Lower lobe of right lung (tissue), 2 donors: ENCODE measurements at places on chromosomes 11 and 22. TPM values are rescaled to one million over a fixed set of nuclear protein-coding genes. Genes with fewer than 3 reads are reported as not detected.

DNA sequence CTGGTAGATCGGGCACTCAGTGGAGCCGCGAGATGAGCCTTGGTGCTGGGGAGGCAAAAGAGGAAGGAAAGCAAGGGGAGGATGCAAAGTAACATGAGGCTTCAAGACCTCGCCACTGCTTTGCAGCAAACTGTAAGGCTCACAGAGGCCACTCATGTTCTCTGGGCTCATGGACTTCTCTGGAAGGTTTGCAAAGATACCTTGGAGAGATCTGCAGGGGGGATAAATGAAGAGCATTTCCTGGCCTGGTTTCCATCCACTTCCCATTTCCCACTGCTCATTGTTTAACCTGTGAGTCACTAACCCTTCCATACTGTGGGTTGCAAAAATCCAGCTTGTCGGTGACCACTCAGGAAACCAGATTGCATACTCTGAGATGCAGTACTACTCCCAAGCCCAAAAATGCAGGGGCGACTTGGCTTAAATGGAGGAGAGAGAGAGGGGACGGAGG lies 38.5 kb downstream of the OSBP2 start:
- DNase-seq: no peak

DNA sequence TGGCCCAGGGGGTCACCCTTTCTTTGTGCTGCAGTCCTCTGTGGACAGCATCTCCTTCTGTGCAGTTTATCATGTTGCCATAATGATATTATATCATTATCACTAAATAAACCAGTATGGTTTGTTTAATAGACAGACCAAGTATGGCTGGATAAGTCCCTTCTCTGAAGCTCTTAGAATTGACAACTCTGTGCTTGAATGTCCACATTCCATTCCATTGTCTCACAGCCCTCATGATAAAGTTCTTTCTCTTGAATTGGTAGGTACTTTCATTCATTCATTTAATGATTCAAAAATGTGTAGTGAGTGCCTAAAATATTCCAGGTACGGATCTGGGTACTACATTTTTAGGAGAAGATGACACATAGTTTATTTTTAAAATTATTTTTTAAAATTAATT lies 7.8 kb downstream of the RPS6KA4 start:
- no peak for DNase-seq

Gene FJX1
- 1.5 TPM for total RNA-seq

- DNase-seq: no peak
Observed at GRCh38 chr11:70104961-70105360, 26.8 kb downstream of the ANO1 start.

DNA sequence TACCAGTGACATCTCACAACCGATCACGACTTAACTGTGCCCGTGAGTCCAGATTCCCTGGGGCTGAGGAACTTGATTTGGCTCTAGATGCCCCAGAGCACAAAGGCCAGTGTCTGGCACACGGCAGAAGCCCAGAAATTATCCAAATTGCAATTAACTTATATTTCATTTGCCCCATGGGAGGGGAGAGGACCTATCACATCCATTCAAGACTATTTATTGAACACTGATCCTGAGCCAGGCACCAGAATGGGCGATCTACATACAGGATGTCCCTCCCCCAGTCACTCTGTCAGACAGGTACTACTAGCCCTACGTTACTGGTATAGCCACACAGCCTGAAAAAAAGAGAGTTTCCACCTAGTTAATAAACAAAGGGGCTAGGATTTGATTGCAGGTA lies 5.1 kb downstream of the DNAL4 start:
- DNase-seq: no peak

Gene TBX1
- total RNA-seq: 13.5 TPM

- no peak for DNase-seq
Observed at GRCh38 chr11:60641940-60642339, 57.5 kb upstream of the MS4A8 start.

GRCh38 chr11:79371152-79371551 lies 69.7 kb downstream of the TENM4 start:
- DNase-seq: no peak

GRCh38 chr11:6110011-6110410 lies 2.5 kb downstream of the OR56B4 start:
- no peak for DNase-seq

Gene KRTAP5-1
- not detected for total RNA-seq

Gene OR5B12
- total RNA-seq: not detected

Gene PITPNB
- total RNA-seq: 58.6 TPM

- peak; percentile 64 for DNase-seq
Observed at GRCh38 chr11:75667831-75668450, 897 bp downstream of the MAP6 start.

- DNase-seq: no peak
Observed at GRCh38 chr22:21677606-21678443, 12.0 kb downstream of the PPIL2 start.

DNA sequence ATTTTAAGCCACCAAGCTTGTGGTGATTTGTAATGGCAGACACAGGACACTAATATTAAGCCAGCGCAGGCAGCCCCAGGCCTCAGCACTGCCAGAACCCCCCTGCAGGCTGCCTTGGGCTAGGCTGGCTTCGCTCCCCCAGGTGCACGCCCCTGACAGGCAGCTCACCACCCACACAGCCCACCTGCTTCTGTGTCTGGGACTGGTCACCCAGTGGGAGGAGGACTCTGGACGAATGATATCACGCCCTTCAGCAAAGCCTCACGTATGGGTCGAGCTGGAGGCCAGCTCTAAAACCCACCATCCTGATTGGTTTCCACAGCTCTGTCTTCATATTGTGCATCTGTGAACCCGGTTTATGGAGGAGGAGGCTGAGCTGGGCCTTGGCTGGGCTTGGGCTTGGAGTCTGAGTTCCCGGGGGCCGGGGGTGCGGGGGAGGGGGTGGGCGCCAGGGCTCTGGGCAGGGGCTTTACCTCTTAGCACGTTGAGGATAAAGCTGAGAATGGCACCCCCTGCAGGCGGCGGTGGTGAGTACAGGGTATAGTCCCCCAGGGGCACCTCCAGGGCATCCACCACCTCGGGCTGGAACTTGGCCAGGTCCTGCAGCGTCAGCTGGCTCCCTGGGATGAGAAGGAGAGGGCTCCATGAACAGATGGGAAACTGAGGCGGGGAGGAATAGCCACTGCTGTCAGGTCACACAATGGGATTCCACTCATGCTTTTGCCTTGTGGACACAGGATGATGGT lies 13.8 kb downstream of the GGT5 start:
- DNase-seq: peak; percentile 82

DNA sequence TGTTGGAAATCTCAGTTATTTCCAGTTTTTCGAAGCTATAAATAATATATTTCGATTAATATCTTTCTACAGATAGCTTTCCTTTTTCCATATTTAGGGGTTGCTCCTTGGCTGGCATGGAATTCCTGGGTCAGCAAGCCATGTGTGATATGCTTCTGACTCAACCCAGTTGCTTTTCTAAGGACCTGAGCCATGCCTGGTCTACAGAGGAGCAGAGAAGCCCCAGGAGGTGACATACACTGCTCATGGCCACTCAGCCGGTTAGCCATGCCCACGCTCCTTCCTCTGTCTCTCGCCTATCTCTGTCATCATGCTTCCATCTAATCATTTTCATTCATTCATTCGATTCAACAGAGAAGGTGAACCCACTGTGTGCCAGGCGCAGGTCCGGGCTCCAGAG lies 23.2 kb upstream of the PDGFB start:
- no peak for DNase-seq

GRCh38 chr11:24391167-24391566 lies 105.7 kb upstream of the LUZP2 start:
- no peak for DNase-seq

DNA sequence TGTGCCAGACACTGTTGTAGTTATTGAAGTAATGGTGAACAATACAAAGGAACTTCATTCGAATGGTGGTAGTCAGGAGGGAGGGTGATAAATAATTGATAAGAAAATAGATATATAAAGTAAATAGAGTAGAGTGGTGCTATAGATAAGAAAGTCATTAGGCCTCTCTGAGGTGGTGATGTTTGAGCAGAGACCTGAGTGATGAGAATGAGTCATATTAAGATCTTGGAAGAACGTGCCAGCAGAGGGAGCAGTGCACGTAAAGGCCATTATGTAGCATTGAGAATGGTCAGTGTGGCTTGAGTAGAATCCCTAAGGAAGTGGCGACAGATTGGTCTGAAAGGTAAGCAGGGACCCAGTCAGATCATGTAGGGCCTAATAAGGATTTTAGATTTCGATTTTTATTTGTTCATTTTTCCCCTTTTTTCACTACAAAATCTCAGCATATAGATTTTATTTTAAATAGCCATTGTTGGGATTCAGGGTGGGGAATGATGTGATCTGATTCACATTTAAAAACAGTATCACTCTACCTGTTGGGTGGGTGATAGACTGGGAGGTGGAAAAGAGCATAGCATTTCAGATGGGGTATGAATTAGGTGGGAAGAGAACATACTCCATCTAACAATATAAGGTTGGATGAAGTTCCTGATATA lies 44.7 kb downstream of the CCDC90B start:
- no peak for DNase-seq

GRCh38 chr11:6319001-6319703 lies 1.1 kb downstream of the CAVIN3 start:
- peak; percentile 65 for DNase-seq

Gene MUC2
- total RNA-seq: not detected

GRCh38 chr11:126718276-126718675 lies 282.3 kb downstream of the KIRREL3 start:
- DNase-seq: no peak

DNA sequence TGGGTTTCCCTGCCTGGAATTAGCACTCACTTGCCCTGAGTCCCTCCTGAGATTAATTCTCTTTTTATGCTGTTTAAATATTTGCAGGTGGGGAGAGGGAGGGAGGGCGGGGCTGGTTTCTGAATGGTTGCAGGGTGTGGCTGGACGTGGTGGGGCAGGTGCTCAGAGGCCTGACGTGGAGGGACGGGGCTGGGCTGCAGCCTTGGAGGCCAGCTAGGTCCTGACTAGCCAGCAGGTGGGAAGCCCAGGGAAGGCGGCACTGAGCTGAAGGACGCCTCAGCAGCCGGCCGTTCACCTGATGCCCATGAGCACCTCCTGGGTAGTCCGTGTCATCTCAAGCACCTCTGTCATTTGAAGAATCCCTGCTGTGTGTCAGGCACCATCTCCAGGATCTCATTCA lies 21.3 kb downstream of the SGSM1 start:
- peak; percentile 70 for DNase-seq

DNA sequence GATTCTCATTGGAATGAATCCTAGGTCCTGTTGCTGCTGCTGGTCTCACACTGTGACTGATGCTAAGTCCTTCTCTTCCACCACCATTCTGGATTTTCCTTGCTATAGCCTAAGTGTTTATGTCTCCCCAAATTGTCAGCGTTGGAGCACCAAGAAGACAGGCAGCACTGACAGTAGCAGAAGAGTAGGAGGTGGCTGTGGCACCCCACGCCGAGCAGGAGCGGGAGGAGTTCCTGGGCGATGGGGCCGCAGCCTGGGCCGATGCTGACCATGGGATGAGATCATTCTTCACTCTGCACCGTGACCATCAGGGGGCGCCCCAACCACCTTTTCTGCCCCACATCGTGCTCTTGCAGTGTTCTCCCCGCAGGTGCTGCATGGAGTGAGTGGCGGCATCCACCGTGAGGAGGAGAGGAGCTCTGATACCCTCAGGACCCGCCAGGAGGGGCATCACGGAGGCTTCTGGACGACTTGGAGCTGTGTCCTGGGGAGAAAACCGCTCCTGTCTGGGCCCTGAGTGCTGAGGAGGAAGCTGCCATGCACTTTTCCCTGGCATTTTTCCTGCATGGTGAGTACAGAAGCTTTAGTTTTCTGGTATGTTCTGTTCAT lies 57.0 kb downstream of the LRRC74B start:
- peak; percentile 78 for DNase-seq

- DNase-seq: no peak
Observed at GRCh38 chr11:66112601-66113499, 42.8 kb downstream of the PACS1 start.

- DNase-seq: no peak
Observed at GRCh38 chr11:27462543-27462942, 10.0 kb downstream of the LGR4 start.

DNA sequence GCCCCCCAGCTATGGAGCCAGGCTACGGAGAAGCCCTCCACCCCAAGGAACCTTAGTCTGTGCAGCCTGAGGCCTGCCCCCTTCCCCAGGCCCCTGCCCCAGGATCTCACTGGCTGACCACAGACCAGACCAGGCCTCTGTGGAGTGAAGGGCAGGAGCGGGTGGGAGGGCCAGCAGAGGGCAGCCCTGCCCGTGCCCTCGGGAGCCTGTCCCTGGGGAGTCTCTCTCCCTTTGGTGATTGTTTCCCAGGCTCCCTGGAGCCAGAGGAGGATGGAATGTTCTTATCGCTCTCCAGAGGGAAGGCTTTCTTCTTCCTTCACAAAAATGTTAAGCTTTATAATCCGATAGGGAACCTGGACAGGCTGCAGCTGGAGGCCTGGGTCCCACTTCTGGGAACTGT lies 455.3 kb downstream of the SOX6 start:
- DNase-seq: no peak

DNA sequence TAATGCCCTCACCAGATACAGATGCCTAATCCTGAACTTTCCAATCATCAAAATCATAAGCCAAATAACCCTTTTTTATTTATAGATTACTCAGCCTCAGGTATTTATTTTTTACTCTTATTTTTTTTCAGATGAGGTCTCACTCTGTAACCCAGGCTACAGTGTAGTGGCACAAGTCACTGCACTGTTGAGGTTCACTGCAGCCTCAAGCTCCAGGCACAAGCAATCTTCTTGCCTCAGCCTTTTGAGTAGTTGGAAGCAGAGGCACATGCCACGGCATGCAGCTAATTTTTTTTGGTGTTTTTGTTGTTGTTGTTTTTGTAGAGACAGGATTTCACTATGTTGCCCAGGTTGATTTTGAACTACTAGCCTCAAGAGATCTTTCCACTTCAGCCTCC lies 49.5 kb downstream of the TTC28 start:
- DNase-seq: no peak

Gene ADAMTS8
- 23.0 TPM for total RNA-seq

DNA sequence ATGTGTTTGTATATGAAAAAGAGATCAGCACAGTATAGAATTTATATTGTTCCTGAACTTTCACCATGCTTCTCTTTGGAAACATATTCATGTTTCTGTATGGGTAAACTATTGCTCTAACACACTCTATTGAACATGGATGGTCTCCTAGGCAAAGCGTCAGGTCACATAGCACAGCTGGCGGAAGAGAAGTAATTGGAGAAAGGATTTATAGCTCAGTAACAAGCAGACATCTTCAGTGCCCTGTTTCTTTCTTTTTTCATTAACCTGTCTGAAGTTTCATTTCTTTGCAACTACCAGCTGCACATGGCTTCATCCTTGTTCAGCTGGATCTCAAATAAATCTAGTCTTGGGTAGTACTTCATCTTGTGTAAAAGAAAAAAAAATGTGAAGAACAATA lies 84.4 kb upstream of the TRPC6 start:
- DNase-seq: no peak

DNA sequence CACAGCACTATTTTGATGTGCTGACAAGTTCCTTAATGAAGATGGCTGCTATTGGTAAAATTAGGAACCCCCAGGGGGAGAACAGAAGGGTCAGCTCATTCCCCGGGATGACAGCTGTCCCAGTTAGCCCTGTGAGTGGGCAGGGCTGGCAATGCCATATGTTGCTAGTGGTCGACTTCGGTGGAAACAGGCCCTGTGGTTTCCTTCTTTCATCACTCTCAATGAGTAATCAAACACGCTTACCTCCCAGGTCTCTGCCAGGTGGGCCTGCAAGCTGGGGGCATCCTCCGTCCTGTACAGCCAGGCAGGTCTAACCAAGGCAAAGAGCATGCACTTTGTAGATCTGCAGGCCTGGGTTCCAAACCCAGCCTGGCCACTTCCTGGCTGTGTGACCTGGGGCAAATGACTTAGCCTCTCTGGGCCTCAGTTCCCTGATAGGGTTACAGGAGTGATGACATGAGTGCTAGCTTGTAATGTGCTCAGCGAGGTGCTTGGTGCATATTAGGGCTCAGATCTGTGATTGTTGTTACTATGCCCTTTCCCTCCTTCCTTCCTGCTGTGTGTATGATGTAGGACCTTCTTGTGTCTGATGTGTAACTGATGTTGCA lies 85.2 kb downstream of the TSPAN18 start:
- DNase-seq: no peak

Gene OR8D1
- not detected for total RNA-seq
